ENCODE measurements at places on chromosomes 6 and 20.

GRCh38 chr6:163354085-163354484 is 60.4 kb upstream of the QKI start:
- DNase-seq, result no peak

- peak; percentile 57 for DNase-seq
Observed at GRCh38 chr6:28988536-28989311, 16.4 kb downstream of the ZNF311 start.

GRCh38 chr6:48109944-48110343 is 1.1 kb downstream of the PTCHD4 start:
- DNase-seq, result no peak

DNA sequence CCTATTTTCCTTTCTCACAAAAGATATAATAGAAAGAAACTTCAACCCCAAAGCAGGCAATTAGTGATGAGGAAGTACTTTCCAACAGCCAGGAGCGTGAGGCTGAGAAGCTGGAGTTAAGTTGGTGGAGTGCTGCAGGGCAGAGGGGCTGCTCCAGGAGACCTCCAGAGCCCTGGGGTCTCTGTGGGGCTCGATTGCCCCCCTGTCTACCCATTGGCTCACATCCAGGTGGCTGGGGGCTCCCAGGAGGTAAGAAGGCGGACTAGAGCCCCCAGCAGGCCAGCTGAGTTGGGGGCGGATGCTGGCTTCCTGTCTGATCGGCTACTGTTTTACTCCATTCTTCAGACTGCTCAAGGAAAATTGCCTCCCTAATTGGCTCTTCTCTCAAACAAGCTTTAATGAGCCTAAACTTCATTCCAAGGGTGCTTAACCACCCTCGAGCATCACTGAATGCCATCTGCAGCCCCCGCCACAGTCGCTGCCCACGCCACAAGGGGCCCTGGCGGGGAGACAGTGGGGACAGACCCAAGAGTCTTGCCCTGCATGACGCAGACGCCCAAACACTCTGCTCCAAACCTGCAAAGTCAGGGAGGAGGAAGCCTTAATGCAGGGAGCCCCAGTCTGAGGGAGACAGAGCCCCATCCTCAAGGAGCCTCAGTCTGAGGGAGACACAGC is 78.6 kb downstream of the MDGA1 start:
- DNase-seq, result no peak

DNA sequence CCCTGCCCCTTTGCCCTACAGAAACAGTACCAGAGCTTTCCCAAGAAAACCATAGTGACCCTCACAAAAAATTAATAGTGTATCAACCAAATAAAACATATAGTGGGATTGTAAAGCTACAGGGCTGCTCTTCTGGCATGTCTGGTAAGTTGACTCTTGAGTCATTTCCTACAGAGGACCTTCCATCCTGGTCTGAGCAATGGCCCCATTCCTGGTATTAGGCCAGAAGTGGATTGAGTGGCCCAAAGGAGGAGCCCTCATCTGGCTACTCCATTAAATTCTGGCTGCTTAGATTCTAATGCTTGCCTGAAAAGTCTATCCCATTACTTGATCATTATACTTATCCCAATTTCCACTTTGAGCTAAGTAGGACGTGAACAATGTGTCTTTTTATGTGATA is 150.9 kb upstream of the HMGN3 start:
- no peak for DNase-seq

DNA sequence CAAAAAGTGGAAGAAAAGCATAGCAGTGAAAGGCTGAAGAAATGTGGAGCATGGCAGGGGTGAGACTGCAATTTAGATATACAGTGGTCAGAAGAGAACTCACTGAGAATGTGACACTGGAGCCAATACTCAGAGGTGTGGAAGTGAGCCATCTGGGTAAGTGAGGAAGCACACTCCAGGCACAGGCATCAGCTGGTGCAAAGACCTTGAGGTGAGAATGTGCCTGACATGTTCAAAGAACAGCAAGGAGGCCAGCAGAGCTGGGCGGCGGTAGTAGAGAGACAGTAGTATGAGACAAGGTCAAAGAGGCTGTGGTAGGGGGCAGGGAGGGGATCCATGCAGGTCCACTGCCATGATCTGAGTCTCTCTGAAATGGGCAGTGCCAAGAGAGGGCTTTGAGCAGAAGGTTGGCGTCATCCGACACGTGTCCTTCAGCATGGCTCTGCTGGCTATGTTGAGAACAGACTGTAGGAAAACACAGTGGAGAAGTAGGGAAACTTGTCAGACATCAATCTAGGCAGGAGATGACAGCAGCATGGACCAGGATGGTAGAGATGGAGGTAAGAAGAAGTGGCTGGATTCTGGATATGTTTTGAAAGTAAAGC is 84.4 kb downstream of the PLCG1 start:
- DNase-seq, result no peak

- no peak for DNase-seq
Observed at GRCh38 chr6:18101271-18101670, 21.2 kb downstream of the NHLRC1 start.

DNA sequence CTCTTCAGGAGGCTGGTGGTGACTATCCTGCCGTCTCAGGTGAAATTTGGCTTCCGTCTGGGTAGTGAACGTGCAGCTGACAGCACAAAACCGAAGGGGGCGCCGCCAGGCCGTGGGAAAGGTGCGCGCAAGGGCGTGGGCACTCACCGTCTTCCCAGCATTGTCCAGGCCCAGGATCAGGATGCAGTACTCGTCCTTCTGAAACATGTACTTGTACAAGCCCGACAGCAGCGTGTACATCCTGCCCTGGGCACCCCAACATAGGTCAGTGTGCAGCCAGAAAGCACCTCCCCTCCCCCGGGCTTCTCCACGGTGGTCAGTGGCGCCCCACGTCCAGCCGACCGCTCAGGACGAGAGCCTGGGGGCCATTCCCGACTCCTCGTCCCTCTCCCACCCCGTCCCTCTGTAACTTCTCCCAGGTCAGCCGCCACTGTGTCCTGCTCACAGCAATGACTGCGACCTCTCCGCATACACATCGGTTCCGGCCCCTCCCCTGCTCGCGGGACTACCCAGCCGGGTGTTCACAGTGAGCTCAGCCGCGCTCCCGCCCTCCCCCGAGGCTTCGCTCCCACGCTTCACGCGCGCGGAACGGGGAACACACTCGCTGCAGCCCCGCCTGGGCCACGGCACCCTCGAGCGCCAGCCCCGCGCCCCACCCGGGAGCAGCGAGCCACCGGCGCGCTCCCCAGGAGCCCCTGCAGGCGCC is 771 bp downstream of the ARFRP1 start:
- no peak for DNase-seq

- DNase-seq, result no peak
Observed at GRCh38 chr6:75557068-75557467, 44.6 kb upstream of the SENP6 start.

DNA sequence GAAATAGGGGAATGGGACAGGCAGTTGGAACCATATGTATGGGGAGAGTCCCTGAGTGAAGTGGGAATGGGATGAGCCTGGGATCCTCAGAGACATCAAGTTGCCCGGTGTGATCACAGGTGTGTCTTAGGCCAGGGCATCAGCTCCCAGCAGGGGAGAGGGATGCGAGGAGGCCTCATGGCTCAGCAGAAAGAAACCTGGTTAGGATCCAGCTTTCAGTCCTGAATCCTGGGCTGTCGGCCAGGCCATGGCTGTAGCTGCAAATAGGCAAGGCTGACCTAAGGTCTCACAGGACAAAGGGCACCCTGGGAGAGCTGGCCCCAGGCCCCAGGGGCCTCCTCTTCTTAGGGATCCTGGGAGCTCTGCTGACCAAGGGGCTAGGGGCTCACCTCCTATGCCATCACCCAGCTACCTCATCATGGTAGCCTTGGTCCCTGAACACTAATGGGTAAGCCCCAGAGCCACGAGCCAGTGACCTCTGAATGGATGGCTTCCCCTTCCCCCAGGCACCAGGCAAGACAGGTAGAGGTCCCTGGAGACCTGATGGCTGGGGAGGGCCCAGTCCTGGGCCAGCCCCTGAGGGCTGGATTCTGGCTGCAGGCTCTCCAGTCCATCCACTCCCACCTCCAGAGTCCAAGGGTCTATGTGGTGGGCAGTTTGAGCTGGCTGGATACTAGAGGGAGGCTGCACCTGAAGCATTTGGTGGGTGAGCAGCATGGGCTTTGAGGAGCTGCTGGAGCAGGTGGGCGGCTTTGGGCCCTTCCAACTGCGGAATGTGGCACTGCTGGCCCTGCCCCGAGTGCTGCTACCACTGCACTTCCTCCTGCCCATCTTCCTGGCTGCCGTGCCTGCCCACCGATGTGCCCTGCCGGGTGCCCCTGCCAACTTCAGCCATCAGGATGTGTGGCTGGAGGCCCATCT is at the start of gene SLC22A7:
SLC22A7 (plus strand) TSS at position 617 of the 921 bp plus-strand sequence; CDS start at position 716, 99 bp downstream.
- no peak for DNase-seq

- no peak for DNase-seq
Observed at GRCh38 chr6:157058574-157058973, 264.7 kb downstream of the TMEM242 start.

DNA sequence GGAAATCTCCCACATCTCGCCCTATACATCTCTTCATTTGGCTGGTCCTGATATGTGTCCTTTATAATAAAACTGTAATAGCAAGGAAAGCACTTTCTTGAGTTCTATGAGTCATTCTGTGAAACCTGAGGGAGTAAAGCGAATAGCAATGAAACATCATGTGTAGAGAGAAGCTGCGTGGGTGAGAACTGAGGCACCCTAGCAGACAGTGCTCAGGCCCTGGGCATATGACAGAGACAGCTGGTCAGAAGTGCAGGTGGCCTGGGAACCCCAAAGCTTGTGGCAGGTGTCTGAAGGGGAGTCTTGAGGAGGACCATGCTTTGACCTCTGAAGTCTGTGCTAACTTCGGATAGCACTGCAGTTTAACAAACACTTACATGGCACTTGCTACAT is 1.3 kb upstream of the BLOC1S5 start:
- no peak for DNase-seq

DNA sequence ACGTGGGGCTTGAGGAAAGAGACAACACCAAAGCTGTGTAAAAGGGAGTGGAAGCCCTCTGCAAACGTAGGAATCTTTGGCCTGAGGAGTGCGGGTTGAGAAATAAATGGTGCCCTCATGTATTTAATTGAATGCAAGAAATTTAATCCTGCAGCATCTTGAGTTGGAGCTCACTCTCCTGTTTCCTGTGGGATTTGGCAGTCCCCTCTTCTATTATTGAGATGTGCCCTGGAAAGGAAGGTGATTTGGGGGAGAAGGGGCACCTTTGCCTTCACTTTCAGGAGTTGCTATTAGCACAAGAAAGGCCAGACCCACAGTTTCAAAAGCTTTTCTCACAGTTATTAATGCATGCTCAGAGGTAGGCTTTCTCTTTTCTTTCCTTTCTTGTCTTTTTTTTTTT is 201.4 kb upstream of the HDDC2 start:
- DNase-seq, result no peak

DNA sequence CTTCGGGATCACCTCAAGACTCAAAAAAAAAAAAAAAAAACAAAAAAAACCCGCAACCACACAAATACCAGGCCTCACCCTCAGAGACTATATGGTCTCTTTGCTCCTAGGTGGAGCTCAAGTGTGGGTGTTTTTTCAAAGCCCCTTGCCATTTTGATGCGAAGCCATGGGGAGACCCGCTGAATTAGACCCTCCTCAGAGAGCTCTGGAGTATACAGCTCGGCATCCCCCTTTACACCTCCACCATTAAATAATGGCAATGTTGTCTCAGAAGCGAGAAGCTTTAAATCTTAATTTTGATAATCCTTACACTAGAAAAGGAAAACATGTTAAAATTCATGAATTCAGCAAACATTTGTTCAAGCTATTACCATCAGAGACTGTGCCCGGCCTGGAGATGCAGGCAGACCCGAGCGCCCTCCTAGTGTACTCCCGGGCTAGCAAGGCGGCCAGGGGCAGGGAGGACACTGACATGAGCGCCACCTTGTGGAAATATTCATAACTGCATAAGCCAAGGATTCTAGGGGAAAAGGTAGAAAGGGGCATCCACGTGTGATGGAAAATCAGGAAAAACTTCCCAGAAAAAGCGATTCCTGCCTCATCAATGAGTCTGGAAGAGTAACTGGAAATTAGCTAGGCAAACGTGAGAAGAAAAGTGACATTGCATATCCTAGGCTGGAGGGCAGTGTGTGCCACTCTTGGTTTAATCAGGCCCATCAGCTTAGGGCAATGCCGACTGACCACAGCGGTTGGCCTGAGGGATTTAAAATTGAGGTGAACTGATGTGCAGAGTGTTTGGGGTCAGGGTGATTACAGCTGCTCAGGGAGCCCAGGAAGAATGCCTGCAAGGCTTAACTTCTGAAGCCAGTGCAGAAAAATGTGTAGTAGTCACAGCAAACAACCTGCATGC is 72.5 kb downstream of the B3GAT2 start:
- peak; percentile 14 for DNase-seq

DNA sequence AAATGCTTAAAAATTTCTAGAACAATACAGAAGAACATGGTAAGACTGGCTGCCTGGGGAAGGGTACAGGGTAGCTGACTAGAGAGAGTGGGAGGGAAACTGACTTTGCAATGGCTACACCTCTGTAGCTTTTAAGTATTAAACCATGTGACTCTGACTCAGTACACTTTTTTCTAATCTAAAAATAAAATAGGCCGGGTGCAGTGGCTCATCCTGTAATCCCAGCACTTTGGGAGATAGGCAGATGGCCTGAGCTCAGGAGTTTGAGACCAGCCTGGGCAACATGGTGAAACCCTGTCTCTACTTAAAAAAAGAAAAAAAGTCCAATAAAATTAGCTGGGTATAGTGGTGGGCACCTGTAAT is 18.5 kb downstream of the ATP9A start:
- DNase-seq, result no peak

DNA sequence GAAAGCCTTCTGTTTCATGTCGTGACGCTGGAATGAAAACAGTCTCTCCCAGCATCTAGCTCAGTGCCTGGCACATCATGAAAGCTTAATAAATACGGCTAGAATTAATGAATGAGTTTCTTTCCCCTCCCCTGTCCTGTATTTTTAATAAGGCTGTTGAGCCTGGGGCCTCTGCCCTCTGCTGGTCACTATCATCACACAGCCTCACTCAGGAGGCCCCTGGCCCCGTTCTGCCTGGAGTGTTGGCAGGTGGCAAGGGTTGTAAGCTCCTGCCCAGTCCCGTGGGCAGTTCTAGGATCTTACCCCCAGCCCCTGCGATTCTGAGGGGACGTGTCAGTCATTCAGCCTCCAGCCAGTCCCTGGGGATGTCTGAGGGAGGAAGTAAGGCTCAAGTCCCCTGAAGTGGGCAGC is 41.4 kb downstream of the PHACTR3 start:
- no peak for DNase-seq

GRCh38 chr6:110665600-110665999 is 149.7 kb downstream of the CDK19 start:
- no peak for DNase-seq

- no peak for DNase-seq
Observed at GRCh38 chr6:42047790-42048405, 2.4 kb upstream of the TAF8 start.

GRCh38 chr20:19889011-19889953 is 127.9 kb upstream of the NAA20 start:
- DNase-seq, result no peak

- DNase-seq, result no peak
Observed at GRCh38 chr6:100614386-100614785, 149.7 kb upstream of the SIM1 start.

Data from stimulated activated CD8-positive, alpha-beta memory T cell treated with anti-CD3 and anti-CD28 coated beads, Interleukin-7, amount 100 ng/mL, for 24 hours (primary cell).